ENCODE measurements at places on chromosomes 2 and 18.

DNA sequence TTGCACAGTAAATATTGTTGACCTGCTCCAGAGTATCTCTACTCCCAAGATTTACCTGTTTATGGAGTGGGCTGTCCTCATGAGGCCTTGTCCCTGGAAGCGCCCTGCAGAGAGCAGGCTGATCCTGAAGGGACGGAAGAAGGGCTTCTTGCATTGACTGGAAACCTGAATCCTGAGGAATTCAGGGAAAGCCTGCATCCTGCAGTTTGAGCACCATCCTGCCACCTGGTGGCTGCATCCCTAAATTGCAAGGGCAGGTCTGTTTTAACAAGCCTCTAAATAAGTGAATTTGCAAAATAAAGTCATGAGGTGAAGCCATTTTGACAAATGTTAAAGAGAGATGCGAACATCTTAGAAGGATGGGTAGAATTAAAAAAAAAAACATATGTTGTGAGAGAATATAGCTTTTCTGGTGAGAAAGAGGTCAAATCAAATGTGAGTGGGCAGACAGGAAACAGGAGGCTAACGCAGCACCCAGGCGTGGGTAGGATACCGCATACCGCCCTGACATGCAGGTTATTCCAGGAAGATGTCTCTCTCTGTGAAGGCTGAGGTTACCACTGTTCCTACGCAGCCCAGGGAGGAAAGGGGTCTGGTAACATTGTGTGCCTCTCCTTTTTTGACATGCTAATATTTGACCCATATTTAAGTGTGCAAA is 754.9 kb downstream of the RNF144A start:
- DNase-seq: no peak

DNA sequence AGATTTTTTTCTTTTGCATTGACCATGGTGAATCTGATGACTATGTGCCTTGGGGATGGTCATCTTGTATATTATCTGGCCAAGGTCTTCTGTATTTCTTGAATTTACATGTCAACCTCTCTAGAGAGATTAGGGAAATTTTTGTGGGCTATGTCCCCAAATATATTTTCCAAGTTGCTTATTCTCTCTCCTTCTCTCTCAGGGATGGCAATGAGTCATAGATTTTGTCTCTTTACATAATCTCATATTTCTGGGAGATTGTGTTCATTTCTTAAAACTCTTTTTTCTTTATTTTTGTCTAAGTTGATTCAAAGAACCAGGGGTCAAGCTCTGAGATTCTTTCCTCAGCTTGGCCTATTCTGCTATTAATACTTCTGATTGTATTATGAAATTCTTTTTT is 9.9 kb downstream of the GKN2 start:
- no peak for DNase-seq

- no peak for DNase-seq
Measured at GRCh38 chr2:160612266-160612856, 118.8 kb upstream of the RBMS1 start.

- no peak for DNase-seq
Measured at GRCh38 chr2:39664888-39665591, 677 bp upstream of the TMEM178A start.

- no peak for DNase-seq
Measured at GRCh38 chr2:200431996-200432705, 77.7 kb downstream of the KCTD18 start.

DNA sequence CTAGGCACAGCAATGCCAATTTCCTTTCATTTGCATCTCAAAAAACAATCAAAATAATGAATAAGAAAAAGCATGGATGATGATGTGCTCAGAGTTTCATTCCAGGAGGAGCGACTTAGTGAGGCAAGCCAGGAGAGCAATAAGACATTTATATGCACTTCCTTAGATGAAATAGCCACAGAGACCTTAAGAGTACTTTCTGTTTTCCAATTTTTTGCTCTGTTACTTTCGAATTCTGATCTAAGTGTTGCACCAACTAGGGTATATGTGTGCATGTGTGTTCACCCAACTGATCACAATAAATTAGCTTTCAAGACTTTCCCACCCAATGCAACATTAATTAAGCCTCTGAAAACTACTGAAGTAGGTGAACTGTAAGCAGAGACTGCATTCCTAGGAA is 709 bp downstream of the RAB27B start:
- DNase-seq: no peak

DNA sequence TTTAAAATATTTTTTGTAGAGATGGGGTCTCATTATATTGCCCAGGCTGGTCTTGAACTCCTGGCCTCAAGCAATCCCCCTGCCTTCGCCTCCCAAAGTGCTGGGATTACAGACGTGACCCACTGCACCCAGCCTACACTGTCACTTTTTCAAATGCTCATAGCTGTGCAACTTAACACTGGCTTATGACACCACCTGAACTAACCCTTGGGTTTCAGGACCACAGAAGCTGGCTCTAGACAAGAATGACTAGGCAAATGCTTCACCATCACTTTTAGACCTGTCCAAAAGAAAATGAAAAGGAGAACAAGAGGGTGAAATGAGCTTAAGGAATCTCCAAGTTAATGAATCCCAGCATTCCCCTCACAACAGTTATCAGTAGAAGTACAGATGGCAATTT is 13.3 kb downstream of the ERCC3 start:
- no peak for DNase-seq

- no peak for DNase-seq
Measured at GRCh38 chr2:217004656-217005055, 144.8 kb upstream of the TNP1 start.

- no peak for DNase-seq
Measured at GRCh38 chr2:114122930-114123329, 233.0 kb downstream of the ACTR3 start.

GRCh38 chr2:16215902-16216557 is 275.7 kb downstream of the MYCN start:
- DNase-seq: no peak

DNA sequence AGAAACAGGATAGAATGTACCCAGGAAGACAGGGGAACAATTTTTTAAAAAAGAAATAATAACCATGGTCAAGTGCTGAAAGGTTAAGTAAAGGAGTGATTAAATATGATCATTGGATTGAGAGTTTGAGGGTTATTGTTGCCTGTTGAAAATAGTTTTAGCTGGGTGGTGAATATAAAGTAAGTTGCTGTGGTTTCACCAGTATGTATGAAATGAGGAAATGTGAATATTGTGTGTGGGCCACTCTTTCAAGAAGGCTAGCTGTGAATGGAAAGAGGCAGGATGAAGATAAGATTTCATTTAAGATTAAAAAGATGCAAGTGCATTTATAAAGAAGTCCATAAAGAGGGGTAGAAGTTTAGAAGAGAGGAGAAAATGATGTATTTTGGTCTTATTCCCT is 53.8 kb downstream of the GULP1 start:
- no peak for DNase-seq

- DNase-seq: no peak
Measured at GRCh38 chr2:197152451-197153228, 157.9 kb downstream of the ANKRD44 start.

DNA sequence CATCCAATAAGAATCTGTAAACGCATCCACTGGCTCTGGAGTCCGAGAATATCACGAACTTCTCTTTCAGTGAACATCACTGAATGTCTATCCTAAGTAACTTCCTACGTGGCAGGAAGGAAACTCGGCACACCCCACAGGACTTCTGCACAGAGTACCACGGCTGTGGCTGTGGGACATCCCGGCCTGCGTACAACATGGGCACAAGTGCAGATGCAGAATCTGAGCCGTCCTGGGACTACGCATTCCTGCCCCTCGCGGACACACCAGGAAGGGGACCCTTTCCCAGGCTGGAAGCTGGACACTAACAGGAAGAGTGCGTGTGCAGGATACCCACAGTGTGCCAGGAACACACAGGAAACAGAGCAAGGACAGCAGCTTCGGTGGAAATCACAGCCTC is 60.6 kb downstream of the ZNF516 start:
- no peak for DNase-seq

DNA sequence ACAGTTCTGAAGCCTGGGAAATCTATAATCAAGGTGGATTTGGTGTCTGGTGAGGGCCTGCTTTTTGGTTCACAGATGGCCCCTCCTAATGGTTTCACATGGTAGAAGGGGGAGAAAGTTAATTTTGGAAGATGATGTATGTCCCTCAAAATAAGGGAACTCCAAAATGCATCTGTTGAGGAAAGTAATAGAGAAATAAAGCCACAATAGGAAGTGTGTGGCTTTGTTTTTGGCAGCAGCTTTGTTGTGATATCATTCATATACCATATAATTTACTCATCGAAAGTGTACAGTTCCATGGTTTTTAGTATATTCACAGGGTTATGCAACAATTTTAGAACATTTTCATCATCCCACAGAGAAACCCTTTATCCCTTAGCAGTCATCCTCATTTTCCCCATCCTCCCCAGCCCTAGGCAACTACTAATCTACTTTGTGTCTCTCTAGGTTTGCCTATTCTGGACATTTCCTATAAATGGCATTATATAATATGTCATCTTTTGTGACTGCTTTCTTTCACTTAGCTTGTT is 274.0 kb upstream of the FAM98A start:
- no peak for DNase-seq

GRCh38 chr2:203326356-203326755 is 1.8 kb upstream of the ABI2 start:
- DNase-seq: no peak

- no peak for DNase-seq
Measured at GRCh38 chr2:129885735-129886134, 93.7 kb upstream of the RAB6C start.

DNA sequence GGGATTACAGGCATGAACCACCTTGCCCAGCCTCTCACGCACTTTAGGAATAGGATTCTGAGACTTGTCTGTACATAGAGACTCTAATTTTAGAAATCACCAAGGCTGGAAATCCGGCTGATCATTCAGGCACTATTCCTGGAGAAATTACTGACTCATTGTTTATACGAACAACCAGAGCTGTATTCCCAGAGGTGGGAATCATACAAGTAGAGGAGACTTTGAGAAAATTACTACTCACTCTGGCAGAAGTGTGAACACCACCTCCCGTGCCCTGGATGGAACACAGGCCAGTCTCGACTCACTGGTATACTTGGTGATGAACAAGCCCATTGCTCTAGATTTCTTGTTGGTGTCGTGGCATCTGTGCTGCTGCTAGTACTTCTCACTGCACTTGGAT is 5.8 kb upstream of the ADNP2 start:
- no peak for DNase-seq

- DNase-seq: no peak
Measured at GRCh38 chr2:231393149-231394131, 2.1 kb upstream of the B3GNT7 start.

- DNase-seq: no peak
Measured at GRCh38 chr2:101843048-101843447, 145.5 kb downstream of the MAP4K4 start.

- DNase-seq: no peak
Measured at GRCh38 chr2:84906900-84907714, 1.7 kb downstream of the TMSB10 start.

DNA sequence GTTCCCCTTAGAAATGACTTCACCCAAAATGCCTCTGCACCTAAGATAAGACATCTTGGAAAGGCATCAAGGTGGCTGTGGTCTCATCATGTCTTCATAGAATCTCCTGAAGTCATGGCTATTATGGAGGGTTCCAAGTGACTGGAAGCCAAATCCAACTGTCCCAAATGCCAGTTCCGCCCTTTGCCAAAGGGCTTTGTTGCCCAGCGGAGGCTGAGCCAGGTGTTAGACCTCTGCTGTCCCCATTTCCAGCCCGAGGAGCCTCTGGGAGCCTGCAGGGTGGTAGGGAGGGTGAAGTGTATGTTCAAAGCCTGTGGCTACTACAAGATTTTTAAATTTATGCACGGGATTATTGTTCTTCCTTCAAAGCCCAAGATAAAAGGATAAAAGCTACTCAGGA is 25.7 kb downstream of the RHOB start:
- DNase-seq: no peak

Data from NCI-H2029 (cell line).